ENCODE measurements at places on chromosomes 16 and 17.

GRCh38 chr17:68624381-68624780 lies 23.2 kb upstream of the FAM20A start:
- no peak for DNase-seq

- no peak for DNase-seq
Observed at GRCh38 chr17:73189417-73190099, 3.3 kb upstream of the COG1 start.

- no peak for DNase-seq
Observed at GRCh38 chr16:75271441-75272096, 20.1 kb upstream of the BCAR1 start.

DNA sequence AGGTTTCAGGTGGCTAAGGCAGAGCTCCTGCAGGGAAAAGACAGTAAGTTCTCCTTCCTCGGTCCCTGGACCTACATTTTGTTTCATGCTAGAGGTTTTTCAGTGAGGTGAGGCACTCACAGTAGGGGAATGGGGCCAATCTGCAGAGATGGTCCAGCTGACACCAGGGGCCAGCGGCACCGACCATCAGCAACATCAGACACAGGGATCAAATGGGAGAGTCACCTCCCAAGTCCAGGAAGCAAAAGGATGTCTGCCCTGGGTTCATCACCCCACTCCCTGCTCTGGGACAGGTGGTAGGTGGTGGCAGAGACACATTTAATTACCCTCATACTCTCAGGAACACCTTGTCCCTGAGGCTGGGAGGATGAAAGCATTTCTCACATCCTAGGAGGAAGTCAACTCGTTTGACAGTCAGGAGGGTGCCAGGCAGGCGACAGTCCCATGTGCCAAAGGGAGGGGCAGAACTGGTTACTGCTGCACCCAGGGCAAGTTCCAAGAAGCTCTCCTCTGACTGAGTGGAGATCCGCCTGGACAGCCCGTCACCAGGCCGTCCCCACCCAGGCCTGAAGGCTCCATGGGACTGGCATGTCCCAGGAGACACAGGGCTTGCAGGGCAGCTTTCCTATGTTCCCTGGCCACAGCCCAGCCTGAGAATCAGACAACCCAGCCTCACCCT lies 19.2 kb downstream of the ATP6V0D1 start:
- DNase-seq: no peak

DNA sequence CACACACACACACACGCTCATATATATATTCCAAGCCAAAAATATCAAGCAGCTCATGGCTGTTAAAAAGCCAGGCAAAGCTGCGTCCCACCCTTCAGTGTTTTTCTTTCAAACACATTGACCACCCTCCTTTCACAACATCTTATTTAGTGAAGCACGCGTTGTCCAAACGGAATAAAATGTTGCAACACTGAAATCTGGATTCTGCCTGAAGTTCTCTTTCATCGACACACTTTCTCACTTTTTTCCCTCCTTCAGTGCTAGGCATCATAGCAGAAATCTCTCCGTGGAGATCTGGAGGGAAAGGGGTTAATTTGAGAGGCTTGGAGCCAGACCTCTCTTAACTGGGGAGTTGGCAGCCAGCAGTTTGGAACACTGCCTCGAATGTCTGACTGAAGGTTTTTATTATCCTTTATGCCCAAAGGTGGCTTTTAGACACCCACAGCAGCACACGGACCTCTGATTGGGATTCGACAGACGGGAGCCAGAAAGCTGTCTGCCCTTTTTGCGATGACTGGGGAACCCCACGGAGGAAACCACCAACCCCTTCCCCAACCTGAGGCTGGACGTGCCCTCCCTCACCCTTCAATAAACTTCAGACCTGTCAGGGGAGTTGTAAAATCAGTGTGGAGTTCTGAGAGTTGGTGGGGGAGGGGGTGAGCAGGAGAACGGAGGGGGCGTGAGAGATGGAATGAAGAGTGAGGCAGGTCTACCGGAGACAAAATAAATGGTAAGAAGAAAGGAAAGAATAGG lies 833.6 kb upstream of the SOX9 start:
- no peak for DNase-seq

DNA sequence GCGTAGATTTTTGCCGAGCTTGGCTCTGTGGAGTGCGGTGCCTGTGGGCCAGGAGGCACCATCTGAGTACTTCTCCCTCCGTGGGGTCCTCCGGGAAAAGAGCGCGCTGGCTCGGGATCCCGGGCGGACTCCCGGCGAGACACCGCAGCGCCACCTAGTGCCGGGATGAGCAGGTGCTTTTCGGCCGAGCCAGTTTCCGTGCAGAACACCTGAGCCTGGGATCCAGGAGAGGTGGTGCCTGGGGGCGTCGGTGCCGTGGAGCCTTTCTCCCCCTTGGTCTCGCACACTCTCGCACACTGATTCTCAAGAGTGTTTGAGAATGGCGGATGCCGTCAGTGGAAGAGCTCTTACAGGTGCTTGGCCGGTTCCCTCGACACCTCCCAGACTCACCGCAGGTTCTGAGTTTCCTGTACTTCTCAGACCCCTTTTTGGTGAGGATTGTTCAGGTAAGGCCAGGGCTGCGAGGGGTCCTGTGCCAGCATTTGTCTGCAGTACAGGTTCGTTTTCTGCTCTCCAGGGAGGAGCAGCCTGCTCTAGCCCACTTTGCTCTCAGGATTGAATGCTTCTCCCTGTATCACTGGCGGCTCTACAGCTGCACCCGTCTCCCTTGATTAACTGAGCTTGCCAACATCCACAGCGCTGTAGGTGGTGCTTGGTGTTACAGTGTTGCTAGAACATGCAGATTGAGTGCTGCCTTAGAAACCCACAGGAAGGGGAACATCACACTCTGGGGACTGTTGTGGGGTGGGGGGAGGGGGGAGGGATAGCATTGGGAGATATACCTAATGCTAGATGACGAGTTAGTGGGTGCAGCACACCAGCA lies 23.3 kb downstream of the TBCD start:
- no peak for DNase-seq

- DNase-seq: no peak
Observed at GRCh38 chr17:59329176-59330052, 2.0 kb upstream of the YPEL2 start.

GRCh38 chr17:37399265-37399803 lies 7.3 kb downstream of the ACACA start:
- no peak for DNase-seq

GRCh38 chr17:36877771-36878170 lies 59.5 kb upstream of the LHX1 start:
- no peak for DNase-seq
